ENCODE measurements at places on chromosomes 4 and X.

GRCh38 chr4:106569146-106570031 lies 200.8 kb upstream of the GIMD1 start:
- DNase-seq, result no peak

GRCh38 chr4:119337010-119337409 lies 15.1 kb upstream of the FABP2 start:
- DNase-seq, result no peak

DNA sequence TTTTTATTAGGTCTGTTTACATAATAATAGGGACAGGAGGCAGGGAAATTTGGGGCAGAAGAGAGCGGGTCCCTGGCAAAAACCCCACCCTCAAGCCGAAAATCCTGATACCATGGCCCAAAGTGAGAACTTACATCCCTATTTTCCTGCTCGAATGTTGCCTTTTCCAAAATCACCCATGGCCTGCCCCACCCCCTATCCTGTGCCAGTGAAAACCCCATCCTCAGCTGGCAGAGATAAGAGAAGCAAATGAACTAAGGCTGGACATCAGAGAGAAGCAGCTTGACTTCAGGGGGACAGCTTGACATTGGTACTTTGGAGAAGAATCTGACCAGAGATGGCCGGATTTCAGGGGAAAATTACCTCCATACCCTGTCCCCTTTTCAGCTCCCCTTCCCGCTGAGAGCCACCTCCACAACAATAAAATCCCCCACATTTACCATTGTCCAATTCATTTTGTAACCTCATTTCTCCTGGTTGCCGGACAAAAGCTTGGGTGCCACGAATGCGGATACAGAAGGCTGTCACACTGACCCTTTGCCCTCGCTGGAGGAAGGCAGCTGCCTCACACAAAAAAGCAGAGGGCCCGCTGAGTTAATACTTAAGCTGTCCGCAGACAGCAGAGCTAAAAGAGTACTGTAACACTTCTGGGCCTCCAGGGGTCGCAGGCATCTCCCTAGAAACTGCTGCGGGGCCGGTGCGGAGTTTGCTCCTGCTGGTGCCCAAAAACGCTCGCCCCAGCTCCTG lies 196.2 kb downstream of the SNCA start:
- DNase-seq, result no peak

GRCh38 chr4:98969878-98970785 lies 25.4 kb upstream of the METAP1 start:
- DNase-seq, result no peak

DNA sequence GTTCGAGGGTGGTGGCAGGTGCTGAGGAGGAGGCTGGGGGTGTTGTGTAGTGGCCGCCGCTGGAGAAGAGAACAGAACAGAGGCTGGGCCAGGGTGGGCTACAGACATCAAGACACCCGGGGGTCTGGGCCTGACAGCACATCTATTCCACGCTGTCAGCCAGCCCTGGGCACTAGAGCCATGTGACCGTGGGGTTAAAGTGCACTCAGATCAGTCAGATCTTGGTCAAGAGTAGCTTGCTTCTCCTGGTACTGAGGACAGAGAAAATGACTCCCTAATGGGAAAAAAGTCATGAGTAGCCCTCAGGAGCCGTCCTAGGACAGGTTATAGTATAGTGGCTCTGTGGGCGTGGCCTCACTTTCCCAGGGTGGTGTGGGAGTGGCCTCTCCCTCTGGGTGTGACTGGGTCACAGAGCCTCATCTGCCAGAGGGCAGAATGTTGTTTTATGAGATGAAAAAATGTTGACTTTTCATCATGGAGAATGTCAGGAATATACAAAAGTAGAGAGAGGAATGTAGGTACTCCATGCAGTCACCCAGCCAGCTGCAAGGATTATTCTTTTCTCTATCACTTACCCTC lies 19.4 kb downstream of the TRMT44 start:
- DNase-seq, result no peak

DNA sequence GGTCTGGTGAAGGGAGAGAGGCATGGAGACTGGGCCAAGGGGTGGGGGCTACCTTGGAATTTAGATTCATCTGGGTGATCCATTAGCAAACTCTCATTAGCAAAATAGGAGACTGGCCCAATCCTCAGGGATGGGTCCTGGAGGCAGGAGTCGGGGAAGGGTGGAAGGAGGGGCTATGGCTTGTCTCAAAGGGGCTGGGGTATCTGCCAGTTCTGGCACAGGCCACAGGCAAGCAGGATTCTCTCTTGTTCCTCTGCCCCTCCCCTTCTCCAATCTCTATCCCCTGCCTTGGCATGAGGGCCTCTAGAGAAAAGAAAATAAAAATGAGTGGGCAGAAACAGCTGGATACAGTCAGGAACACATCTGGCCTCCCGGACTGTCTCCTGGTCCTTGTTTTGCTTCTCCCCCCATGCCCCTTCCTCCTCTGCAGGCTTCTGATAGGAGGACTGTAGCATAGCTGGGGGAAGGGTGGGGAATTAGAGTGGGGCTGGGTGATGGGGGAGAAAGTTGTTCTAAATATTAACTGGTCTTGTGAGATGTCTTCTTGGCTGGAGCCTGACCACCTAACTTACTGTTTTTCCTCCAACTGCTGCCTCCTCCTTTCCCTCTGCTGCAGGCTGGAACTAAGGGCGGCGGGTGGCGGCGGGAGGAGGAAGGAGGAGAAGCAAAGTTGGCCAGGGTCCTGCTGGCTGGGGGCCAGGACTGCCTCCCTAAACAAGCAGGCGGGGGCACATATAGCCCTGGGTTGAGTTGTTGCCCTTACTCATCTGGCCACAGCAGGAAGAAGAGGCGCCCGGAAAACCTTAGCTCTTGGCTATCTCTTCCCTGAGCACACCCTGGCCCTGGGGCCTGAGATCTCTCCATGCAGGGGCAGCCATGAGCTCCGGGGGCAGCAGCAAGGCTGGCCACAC lies 53.3 kb upstream of the LAS1L start:
- no peak for DNase-seq

DNA sequence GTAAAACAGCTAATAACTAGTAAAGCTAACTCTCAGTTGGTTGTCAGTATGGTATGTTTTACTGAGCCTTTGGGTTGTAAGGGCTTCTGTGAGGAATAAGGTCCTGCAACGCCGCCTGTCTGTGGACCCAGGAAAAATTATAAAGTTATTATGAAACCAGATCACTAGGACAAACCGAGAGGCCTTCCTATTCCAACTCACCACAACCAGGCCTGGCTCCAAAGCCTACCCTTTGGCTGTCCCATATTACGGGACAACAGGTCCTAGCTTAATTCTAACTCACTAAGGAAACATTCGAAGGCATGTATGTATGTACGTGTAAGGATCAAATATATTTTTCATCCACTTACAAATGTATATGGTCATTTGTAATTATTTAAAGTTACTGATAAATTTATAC lies 1.4 kb downstream of the ANKRD17 start:
- DNase-seq, result peak; percentile 40

DNA sequence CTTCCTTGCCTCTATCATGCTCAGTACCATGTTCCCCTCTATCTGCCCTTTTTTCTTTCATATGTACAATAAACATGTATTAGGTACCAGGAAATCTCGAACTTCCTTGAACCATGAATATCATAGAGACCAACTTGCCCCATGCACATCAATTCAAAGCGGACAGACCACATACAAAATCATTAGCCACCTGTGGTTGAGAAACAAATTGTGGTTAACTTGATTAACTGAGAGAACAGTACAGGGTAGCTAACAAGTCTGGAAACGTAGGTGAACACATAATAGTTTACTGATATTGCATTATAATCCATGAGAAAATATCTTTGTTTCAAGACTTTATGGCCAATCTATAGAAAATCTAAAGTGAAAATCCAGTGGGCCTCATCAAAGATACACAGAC lies 8.2 kb downstream of the CASP3 start:
- no peak for DNase-seq
